ENCODE measurements at places on chromosomes 6 and 20.

- DNase-seq = no peak
Observed at GRCh38 chr6:114200891-114201290, 141.9 kb downstream of the HS3ST5 start.

DNA sequence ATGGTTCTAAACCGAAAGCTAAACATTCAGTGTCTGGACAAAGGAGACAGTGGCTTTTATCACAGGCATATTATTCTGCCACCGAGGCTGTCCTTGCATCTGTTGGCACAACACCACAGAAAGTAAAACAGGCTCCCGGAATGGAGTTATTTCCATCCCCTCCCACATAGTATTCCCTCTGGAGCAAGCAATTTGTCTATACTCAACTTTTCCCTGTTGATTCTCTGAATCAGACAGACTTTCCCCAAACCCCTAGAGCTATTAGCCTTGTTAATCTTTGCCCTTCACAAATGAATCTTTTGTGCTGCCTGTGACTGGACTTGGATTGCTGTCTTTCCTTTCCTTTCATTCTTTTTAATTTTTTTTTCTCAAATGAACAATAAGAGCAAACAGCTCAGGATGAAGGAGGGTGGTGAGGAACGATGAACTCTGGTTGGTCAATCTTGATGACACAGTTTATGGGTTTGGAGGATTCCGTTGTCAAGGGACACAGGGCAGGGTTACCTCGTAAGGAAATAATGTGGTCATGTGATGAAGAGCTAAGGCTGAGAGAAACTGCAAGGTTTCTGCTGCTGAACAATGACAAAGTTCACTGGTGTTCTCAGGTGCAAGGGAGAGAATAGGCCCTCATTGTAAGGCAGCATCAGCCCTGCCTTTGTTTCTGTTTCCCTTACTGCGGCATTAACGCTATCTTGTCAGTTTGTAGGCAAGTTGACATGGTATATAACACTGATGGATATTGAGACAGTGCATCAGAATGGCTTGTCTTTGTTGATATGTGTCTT lies 275.0 kb upstream of the BMP2 start:
- no peak for DNase-seq

DNA sequence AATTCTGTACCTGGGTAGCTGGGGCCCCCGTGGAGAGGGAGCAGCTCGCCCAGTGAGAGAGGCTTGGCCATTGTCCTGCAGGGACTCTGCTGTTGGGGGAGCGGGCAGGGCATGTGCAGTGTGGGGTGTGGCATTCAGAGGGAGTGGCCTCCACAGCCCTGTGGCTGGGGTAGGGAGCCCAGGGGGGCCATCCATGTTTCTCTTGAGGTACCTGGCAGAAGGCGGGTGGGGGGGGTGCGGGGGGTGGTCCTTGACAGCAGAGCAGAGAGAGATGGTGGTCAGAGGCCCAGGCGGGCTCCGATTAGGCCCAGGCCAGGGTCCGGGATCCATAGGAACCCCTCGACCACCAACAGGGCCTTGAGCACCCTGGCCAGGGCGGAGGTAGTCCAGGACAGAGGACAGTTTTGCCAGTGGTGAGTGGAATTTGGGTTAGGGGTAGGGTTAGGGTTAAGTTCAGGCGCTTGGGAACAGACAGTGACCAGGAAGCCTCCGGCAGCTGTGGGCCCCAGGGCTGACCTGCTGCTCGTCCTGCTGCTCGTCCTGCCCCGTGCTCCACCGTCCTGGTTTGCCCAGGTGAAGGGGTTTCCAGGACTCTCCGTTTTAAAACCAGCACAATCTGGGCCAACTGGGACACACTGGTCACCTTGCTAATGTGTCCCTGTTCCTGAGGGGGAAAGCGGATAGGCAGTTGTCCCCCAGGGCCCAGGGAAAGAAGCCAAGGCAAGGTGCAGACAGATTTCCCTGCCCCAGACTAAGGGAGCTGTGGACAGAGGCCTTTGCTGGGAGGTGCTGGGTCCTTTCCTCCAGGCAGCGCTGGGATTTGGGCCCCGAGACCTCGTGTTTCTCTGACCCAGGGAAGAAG lies 24.8 kb upstream of the MYT1 start:
- DNase-seq = no peak

- DNase-seq = no peak
Observed at GRCh38 chr6:16733085-16733484, 28.2 kb downstream of the ATXN1 start.

- DNase-seq = no peak
Observed at GRCh38 chr6:38503032-38503773, 136.5 kb downstream of the BTBD9 start.

GRCh38 chr20:51788822-51789221 lies 13.5 kb downstream of the SALL4 start:
- no peak for DNase-seq

DNA sequence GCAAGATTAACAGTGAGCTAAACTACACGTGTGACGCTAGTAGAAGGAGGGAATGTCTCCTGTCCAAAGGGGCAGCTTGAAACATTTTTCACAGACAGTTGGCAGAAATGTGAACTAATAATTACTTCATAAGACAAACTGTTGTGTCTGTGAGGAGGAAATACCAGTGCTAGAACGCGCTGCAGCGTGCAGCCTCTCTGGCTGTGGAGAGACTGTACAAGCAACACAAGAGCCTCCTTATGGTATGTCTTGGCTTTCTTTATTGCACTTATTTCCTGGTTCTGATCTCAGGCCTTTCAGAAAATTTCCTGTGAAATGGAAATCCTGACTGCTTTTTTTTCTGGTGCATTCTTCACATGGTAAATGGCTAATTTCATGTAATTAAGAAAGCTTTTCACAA lies 25.3 kb upstream of the TIAM2 start:
- no peak for DNase-seq

GRCh38 chr6:15358579-15359327 lies 112.9 kb downstream of the JARID2 start:
- no peak for DNase-seq

DNA sequence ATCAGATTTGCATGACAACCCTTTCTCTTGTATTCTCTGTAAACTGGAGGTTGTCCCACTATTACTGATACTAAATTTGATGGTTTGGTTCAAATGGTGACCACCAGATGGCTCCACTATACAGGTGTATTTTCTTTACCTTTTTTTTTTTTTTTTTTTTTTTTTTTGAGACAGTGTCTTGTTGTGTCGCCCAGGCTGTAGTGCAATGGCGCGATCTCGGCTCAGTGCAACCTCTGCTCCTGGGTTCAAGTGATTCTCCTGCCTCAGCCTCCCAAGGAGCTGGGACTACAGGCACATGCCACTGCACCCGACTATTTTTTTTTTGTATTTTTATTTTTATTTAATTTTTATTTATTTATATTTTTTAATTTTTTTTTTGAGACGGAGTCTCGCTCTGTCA lies 6.6 kb upstream of the WTAP start:
- no peak for DNase-seq

- no peak for DNase-seq
Observed at GRCh38 chr6:140320081-140321080, 945.9 kb upstream of the CITED2 start.

- no peak for DNase-seq
Observed at GRCh38 chr20:53872561-53873229, 197.7 kb downstream of the BCAS1 start.

DNA sequence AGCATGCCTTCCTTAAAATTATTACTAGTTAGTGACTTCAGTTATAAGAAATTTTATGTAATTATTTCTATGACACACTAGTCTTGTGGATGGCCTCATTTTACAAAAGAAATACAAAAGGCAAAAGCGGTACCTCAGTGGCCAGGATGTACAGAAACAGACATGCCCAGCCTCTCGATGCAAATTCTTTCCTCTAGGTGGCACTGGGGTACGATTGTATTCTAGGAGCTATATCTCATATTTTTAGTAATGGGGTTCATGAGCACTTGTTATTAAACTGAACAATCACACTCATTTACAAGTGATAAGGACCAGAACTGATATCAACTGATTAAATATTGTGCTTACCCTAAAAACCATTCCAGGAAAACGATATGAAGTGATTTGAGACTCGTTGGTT lies 59.8 kb downstream of the SOD2 start:
- DNase-seq = no peak

GRCh38 chr6:72861935-72862432 lies 240.1 kb downstream of the KCNQ5 start:
- DNase-seq = no peak

GRCh38 chr6:15423286-15423993 lies 177.6 kb downstream of the JARID2 start:
- no peak for DNase-seq

DNA sequence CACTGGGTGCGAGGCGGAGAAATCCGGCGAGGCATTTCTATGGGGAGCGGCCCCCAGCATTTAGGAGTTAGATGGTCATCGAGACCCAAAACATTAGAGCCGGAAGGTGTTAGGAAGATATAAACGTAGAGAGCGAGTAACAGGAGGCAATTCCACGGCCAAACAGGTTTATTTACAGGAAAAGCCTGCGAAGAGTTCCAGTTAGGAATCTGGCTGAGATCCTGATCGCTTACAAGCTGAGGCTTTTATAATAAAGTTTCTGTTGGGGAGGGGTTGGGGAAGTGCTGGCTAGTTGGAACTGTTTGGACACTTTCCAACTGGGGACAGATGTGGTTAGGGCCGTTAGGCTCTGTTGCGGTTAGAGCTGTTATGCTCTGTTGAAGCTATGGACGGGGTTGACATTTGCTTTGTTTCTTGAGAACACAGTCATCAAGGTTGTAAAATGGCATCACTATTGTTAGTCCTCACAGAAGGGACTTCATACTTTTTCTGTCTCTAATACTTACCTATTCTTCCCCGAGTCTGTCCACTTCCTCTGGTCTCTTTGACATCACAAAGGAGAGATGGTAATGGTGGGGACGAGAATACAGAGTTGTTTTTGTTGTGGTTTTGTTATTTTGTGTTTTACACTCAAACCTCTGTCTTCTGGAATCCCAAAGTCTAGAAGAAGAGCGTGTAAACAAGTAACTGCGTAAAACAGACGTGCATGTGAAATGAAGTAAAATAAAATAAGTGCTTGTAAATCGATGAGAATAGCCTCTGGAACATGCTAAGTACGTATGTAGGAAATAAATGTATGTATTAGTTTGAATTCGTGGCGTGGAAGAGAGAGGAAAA lies 554 bp upstream of the ZSCAN31 start:
- no peak for DNase-seq

DNA sequence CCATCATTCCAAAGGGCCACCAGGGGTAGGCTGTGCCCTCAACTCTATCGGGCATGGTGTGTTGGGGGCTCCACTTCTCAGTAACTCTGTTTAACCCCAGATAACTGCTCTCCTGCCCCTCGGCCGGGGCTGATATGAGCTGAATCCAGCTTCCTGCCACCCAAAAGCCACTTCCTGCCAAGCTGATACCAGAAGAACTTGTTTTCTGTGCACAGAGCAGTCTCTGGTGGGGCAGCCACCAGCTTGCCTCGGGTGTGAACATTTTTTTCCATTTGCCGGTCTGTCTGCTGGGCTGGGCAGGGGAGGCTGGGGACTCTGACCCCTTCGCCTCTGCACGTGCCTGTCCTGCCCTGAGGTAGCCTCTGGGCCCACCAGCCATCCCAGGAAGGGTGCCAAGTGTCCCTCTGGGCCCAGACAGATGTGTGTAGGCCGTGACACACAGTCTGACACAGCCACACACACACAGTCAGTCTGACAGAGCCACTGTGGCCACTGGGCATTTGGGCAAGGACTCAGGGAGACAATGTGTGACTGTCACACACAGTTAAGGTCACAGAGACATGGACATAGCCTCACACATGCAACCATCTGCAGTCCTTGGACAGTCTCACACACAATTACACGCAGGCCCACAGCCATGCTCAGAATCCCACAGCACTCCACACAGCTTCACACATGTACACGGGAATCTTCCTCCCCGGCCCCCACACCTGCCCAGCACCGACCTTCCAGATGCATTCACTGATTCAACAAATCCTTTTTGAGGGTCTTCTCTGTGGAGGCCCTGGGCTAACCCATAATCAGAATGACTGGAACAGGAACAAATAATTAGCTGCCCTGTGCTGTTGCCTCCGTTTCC lies 45.1 kb downstream of the NOL4L start:
- no peak for DNase-seq

DNA sequence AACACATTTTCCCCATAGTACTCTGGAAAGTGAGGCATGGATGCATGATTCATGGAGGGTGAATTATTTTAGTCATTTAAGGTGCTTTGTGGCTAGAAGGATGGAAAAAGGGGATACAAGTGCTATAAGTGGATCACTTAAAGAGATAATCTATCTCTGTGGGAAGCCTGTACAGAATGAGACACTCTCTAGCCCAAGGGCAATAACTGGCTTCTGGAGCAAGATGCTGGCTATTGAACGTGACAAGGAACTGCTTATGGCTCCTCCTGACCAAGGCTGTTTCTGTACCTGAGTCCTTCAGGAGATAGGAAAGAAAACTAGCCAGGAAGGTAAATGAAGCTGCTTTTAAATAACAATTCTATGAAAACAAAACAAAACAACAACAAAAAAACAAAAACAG lies 590.7 kb downstream of the EYS start:
- DNase-seq = no peak

DNA sequence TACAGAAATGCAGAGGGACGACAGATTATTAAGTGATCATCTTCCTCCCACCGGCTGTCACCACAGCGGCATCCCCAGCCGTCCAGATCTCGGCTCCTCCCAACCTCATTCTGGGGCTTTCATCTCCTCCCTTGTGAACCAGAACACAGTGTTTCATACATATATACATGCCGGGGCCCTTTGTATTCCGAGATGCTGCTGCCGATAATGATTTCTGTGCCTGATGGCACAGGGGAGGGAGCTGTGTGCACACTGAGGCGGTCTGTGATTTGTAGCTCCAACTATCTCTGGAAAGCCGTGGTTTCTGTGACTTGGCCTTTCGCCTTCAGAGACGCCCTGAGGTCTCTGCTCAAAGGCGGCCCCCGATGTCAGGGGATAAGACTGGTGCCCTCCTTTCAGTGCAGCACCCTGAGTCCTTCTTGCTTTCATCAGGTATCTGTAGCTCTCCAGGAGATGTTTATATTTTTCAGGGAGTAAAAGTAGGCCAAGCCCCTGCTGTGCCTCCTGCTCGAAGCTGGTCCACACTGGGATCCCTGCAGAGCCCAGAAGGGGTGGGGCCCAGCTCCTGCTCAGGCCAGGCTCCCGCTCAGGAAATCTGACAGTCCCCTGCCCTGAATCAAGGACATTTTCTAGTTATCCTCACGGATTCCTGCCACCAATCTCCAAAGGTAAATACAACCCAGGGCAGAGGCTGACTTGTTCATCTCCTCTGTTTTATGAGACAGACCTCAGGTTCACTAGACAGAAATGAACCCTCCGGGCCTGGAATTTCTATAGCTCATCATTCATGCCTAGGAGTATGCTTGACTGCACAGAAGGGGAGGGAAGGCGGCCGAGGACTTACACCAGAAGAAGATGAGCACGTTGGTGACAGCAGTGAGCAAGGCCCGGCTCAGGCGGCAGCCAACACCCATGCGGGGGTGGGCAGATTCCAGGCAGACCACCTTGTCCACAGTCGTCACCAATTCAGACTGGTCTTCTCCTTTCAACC lies 11.2 kb downstream of the LEMD2 start:
- no peak for DNase-seq

- DNase-seq = no peak
Observed at GRCh38 chr20:431012-431904, 23.2 kb downstream of the RBCK1 start.
